ENCODE measurements at places on chromosomes 2 and 18. TPM values are rescaled to one million over a fixed set of nuclear protein-coding genes. Genes with fewer than 3 reads are reported as not detected.

Gene RAD51AP2
- total RNA-seq: 0.10 TPM

- H3K4me1 ChIP-seq: no peaks in the 10 kb centered on the region
- no peak overlapping the region for H3K4me3 ChIP-seq
- H3K27me3 ChIP-seq: no peaks in the 10 kb centered on the region
- DNase-seq: no peak
Measured at GRCh38 chr2:128280901-128281321, 37.8 kb downstream of the HS6ST1 start.

DNA sequence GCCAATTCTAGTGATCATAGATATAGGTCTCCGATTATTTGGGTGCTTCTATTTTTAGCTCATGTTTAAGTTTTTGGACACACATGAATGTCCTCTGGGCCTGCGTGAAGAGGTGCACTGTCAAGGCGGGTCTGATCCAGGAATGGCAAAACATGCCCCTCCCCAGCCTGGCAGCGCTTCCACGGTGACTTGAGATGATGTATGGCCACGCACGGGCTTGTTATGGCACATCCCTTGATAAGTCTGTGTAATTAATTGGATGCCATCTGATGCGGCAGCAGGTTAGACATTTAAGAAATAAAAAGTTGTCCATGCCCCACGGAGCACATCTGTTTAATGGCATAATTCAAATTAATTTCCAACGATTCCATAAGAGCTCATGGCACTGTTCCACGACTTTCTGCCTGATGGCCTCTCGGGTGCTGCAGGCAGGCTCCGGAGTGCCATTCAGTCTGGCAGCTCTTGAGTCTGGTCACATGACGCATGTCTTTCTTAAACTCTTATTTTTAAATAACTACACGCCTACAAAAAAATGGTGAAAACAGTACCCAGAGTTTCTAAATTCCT lies 151.4 kb downstream of the ACKR3 start:
- no peaks in the 10 kb centered on the region for H3K36me3 ChIP-seq
- no peak overlapping the region for H3K4me3 ChIP-seq
- DNase-seq: no peak
- peaks cover 6% of the 10 kb centered on the region for H3K27me3 ChIP-seq
- H3K27ac ChIP-seq: no peak overlapping the region
- peaks cover 9% of the 10 kb centered on the region for H3K4me1 ChIP-seq

GRCh38 chr2:236619910-236620612 lies 50.4 kb downstream of the ACKR3 start:
- no peaks in the 10 kb centered on the region for H3K4me1 ChIP-seq
- peaks cover 24% of the 10 kb centered on the region for H3K27me3 ChIP-seq
- H3K4me3 ChIP-seq: no peak overlapping the region
- no peaks in the 10 kb centered on the region for H3K36me3 ChIP-seq
- no peak overlapping the region for H3K27ac ChIP-seq
- DNase-seq: no peak

DNA sequence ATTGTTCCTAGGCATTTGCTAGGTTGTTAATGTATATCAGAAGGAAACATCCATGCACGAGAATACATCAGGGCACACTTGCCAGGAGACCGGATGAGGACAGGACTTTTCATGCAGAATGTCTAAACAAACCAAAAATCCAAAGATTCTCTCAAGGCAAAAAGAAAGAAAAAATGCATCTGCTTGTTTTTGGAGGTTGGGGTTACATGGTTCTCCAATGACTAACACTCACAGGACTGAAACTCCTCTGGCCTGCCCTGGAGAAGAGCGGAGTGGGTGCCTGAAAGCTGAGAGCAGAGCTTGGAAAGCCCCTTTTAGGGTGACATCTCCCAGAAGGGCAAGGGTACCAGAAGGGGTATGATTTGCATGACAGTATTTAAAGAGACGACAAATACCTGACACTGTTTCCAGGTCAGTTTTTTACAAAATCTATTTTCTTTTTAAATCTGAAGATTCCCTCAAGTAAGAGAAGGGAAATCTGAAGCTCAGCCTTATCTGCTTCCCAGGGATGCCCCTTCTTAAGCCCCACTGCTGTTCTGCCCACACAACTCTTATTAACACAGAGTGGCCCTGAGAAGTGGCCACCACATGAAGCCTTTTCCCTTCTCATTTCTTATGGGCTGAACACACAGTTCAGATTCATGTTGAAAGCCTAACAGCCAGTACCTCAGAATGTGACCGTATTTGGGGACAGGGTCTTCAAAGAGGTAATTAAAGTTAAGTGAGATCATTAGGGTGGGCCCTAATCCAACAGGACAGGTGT lies 216.4 kb downstream of the STK39 start:
- H3K36me3 ChIP-seq: no peaks in the 10 kb centered on the region
- H3K4me1 ChIP-seq: peaks cover 9% of the 10 kb centered on the region
- H3K4me3 ChIP-seq: no peak overlapping the region
- H3K27me3 ChIP-seq: no peaks in the 10 kb centered on the region

Gene UGT1A4
- total RNA-seq: not detected

DNA sequence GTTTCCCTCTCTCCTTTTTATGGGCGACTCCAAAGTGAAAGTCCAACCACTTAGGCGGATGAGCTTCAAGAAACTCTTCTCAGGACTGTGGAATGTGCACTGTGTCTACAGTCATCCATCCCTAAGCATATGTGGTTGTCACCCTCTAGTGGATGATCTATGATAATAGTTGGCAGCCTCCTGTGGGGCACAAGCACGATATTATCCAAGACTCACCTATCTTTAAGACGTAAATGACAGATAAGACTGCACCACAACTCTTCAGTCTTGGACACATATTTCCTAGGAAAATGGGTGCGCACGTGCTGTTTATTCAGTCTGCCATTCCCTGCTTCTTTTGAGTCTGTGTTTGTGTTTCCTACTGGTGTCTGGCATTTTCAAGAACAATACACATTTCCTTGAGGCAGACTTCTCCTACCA lies 145.5 kb upstream of the CTAGE1 start:
- peak; percentile 94 for DNase-seq
- peak overlapping the region; percentile 55 for H3K27ac ChIP-seq
- peaks cover 46% of the 10 kb centered on the region for H3K4me1 ChIP-seq
- H3K36me3 ChIP-seq: no peaks in the 10 kb centered on the region
- H3K27me3 ChIP-seq: no peaks in the 10 kb centered on the region

Gene LAMA3
- total RNA-seq: 0.50 TPM

GRCh38 chr2:104867813-104868504 lies 14.0 kb downstream of the POU3F3 start:
- H3K4me1 ChIP-seq: peaks cover 15% of the 10 kb centered on the region
- H3K4me3 ChIP-seq: no peak overlapping the region
- no peak overlapping the region for H3K27ac ChIP-seq
- peaks cover 40% of the 10 kb centered on the region for H3K27me3 ChIP-seq
- no peaks in the 10 kb centered on the region for H3K36me3 ChIP-seq
- DNase-seq: no peak

Gene DYNAP
- total RNA-seq: not detected

GRCh38 chr18:48956356-48956755 lies 5.6 kb upstream of the SMAD7 start:
- H3K27me3 ChIP-seq: no peaks in the 10 kb centered on the region
- H3K4me3 ChIP-seq: no peak overlapping the region
- peaks cover 47% of the 10 kb centered on the region for H3K4me1 ChIP-seq
- H3K36me3 ChIP-seq: no peaks in the 10 kb centered on the region
- H3K27ac ChIP-seq: peak overlapping the region; percentile 78

DNA sequence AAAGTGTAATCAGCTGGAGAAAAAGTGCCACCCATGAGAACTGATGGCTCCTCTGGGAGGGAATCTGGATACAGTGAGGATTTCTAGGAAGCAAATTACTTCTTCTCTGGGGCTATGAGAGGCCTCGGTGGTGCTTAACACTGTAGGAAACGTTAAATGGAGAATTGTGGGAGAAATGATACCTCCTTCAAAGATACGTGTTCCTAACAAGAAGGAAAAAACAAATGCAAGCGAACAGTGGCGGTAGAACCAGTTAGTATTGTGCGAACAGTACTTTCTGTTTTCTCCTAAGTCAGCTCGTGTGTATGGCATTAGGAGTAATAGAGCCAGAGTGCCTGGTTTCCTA lies 587 bp upstream of the MTIF2 start:
- H3K36me3 ChIP-seq: peaks cover 2% of the 10 kb centered on the region
- H3K4me3 ChIP-seq: peak overlapping the region; percentile 99
- H3K4me1 ChIP-seq: peaks cover 11% of the 10 kb centered on the region
- H3K27ac ChIP-seq: peak overlapping the region; percentile 69
- DNase-seq: no peak
- no peaks in the 10 kb centered on the region for H3K27me3 ChIP-seq

- H3K27ac ChIP-seq: no peak overlapping the region
- H3K4me3 ChIP-seq: no peak overlapping the region
- no peak for DNase-seq
- H3K36me3 ChIP-seq: no peaks in the 10 kb centered on the region
Measured at GRCh38 chr2:224429441-224429810, 27.5 kb upstream of the FAM124B start.

GRCh38 chr2:190506666-190507065 lies 27.9 kb downstream of the NEMP2 start:
- no peak overlapping the region for H3K4me3 ChIP-seq
- H3K27ac ChIP-seq: no peak overlapping the region
- no peaks in the 10 kb centered on the region for H3K4me1 ChIP-seq
- no peaks in the 10 kb centered on the region for H3K36me3 ChIP-seq

DNA sequence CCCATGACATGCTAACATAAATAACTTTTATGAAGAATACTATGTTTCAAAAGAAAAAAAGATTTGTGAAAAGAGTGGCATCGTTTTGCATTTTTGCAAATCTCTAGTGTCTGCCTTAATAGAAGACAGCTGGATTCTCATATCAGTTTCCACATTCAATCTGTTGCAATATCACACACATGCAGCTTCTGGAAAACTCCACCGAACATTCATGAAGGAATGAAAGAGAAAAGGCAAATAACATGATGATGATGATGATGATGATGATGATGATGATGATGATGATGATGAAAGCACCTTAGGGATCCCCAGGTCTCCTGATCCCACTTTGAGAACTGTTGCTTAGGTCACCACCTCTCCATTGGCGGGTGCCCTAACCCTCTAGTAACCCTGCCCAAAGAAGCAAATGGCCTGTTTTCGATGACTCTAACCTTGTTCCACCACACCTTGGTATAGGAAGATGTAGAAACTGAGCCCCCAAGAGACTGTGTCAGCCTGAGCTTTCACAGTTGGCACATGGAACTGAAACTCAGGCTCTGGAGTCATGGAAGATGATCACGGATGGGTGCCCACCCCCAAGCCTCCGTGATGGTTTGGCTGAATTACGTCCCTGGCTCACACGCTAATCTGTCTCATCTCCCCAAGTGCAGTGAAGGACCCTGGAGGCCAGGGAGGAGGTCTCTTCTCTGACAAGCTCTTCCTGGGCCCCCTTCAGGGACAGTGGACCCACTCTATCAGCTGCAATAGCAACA lies 80.1 kb upstream of the SMAD7 start:
- no peaks in the 10 kb centered on the region for H3K27me3 ChIP-seq
- H3K4me3 ChIP-seq: no peak overlapping the region
- H3K4me1 ChIP-seq: no peaks in the 10 kb centered on the region
- no peak for DNase-seq
- no peak overlapping the region for H3K27ac ChIP-seq

DNA sequence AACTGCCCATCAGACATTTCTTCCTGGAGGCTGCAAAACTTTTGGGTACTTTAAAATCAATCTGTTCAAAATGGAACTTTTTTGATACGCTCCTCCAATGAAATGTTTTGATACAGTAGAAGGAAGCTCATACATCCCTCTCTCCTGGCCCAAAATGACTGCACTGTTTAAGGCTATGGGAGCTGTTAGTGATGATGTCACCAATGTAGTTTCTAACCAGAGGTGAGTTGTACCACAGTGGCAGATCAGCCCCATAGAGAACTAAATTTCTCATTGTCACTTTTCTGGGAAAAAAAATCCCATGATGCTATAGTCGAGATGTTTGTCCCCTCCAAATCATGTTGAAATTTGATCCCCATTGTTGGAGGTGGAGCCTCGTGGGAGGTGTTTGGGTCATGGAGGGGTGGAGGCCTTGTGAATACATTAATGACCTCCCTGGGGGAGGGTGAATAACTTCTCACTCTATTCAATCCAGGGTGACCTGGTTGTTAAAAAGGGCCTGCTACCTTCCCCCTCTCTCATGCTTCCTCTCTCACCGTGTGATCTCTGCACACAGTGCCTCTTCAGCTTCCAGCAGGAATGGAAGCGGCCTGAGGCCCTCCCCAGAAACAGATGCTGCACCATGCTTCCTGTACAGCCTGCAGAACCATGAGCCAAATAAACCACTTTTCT lies 117.4 kb upstream of the NPAS2 start:
- no peak overlapping the region for H3K4me3 ChIP-seq
- DNase-seq: no peak
- H3K27ac ChIP-seq: no peak overlapping the region
- no peaks in the 10 kb centered on the region for H3K4me1 ChIP-seq

- DNase-seq: peak; percentile 77
- no peaks in the 10 kb centered on the region for H3K36me3 ChIP-seq
Measured at GRCh38 chr18:47968006-47968676, 37.7 kb upstream of the SMAD2 start.

GRCh38 chr2:24491542-24492420 lies 727 bp downstream of the NCOA1 start:
- peak overlapping the region; percentile 56 for H3K27ac ChIP-seq
- H3K27me3 ChIP-seq: no peaks in the 10 kb centered on the region
- peaks cover 16% of the 10 kb centered on the region for H3K4me1 ChIP-seq
- H3K36me3 ChIP-seq: no peaks in the 10 kb centered on the region
- H3K4me3 ChIP-seq: peak overlapping the region; percentile 66

DNA sequence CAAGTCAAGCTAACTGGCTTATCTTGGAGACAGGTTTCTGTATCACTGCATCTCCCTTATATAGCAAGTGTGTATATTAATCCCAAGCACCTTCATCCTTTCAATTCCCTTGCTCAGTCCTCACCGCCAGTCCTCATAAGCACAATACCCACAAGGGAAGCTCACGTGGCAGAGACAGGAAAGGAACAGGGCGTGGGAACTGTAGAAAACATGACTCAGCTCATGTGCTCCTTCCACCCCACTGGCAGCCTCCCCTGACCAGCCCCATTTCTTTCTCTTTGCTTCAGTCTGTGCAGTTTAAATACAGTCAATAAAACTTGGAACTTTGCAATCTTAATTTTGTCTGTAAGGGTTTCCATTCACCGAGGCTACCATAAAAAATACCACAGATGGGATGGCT lies 36.5 kb upstream of the CDH19 start:
- H3K27me3 ChIP-seq: no peaks in the 10 kb centered on the region
- no peaks in the 10 kb centered on the region for H3K36me3 ChIP-seq
- no peak overlapping the region for H3K27ac ChIP-seq
- H3K4me1 ChIP-seq: no peaks in the 10 kb centered on the region
- H3K4me3 ChIP-seq: no peak overlapping the region
- DNase-seq: peak; percentile 4

Gene SETBP1
- 12.4 TPM for total RNA-seq

- no peak for DNase-seq
- H3K4me3 ChIP-seq: no peak overlapping the region
- no peaks in the 10 kb centered on the region for H3K4me1 ChIP-seq
- no peaks in the 10 kb centered on the region for H3K27me3 ChIP-seq
- H3K36me3 ChIP-seq: no peaks in the 10 kb centered on the region
Measured at GRCh38 chr2:161147856-161148255, 12.4 kb upstream of the TANK start.

- H3K27me3 ChIP-seq: no peaks in the 10 kb centered on the region
- H3K36me3 ChIP-seq: no peaks in the 10 kb centered on the region
- DNase-seq: peak; percentile 35
- no peak overlapping the region for H3K4me3 ChIP-seq
- no peak overlapping the region for H3K27ac ChIP-seq
Measured at GRCh38 chr2:52288596-52288995, 1256.7 kb upstream of the NRXN1 start.
